ENCODE measurements at places on chromosomes 12 and 14.

- DNase-seq: no peak
These were observed 2.1 kb downstream of the CHST11 start for GRCh38 chr12:104458694-104459367.

DNA sequence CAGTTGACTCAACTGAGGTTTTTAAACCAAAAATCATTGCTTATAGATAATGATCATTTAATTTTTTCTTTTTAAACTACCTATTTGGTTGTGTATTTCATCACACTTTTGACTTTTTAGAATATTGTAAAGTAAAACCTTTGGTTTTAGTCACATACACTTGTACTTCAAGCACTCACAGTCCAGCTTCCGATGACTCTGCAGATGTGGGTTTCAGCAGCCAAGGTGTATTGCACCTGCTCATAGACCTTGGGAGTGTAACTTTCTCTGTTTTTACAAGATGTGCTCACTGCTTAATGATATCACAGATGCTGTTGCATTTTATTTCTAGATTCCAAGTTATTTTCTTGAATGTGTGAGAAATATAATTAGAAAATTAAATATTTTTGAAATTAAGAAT is 188.3 kb upstream of the SLC38A2 start:
- DNase-seq: no peak

DNA sequence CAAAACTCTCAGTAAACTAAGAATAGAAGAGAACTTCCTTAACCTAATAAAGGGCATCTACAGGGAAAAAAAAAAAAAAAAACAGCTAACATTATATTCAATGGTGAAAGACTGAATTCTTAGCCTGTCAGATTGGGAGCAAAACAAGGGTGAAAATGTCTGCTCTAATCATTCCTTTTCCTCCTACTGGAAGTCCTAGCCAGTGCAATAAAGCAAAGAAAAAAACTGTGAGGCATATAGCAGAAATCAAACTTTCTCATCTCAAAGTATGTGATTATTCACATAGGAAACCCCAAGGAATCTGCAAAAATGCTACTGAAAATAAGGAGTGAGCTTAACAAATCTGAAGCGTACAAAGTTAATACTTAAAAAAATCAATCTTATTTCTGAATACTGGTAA is 170.7 kb downstream of the NUAK1 start:
- no peak for DNase-seq

- DNase-seq: no peak
These were observed 22.9 kb downstream of the KCNA1 start for GRCh38 chr12:4932576-4932975.

DNA sequence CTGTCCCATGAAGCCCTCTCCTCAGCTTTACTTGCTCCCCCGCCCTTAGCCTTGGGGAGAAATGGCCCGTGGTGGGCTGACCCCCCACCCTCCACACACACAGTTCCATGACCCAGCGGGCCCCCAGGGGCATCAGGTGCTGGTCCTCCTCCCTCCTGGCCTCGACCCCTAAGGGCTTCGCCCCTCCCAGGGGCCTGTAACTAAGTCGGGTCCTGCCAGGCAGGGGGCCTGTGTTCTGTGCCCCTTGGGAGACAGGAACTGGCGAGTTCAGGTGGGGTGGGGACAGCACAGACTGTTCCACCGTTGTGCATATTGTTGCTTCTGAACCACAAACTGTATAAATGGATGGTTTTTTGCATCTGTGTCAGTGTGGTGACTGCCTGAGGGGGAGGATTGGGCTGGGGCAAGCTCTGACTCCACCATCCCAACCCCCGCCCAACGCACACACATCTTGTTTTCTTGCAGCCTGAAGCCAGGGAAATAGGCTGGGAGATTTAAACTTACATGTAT is 8.8 kb downstream of the TAMALIN start:
- no peak for DNase-seq

- no peak for DNase-seq
These were observed 22.4 kb downstream of the CALM1 start for GRCh38 chr14:90419200-90419599.

GRCh38 chr14:64210216-64210615 is 84.0 kb downstream of the ESR2 start:
- DNase-seq: no peak
